ENCODE measurements at places on chromosomes 3 and 15.

- DNase-seq, result no peak
Measured at GRCh38 chr15:40787344-40787841, 17.6 kb downstream of the C15orf62 start.

- no peak for DNase-seq
Measured at GRCh38 chr3:140809316-140809715, 131.5 kb downstream of the TRIM42 start.

DNA sequence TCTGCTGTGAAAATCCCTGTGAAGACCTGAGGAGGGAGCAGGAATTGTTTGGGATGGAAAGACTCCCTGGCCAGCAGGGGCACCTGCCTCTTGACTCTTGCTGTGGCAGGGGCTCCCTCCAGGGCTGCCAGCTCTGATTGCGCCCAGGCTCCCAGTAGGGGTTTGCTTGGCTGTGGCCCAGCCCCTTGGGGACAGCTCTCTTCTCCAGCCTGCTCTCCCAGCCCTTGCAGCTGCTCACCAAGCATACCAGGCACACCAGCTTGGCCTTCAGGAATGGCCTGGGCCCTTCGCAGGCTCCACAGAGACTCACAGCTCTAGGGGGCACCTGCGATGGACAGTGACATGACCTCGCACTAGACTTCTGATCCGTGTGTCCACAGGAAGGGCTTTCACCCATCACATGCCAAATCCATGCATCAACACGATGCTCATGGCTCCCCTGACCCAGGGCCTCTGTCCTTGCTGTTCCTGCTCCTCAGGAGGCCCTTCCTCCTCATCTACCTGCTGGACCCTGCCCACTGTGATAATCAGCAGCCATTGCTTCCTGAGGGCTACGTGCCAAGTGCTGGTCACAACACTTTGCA lies 61.8 kb downstream of the SCN5A start:
- DNase-seq, result no peak

GRCh38 chr3:130514681-130515080 lies 2.3 kb upstream of the COL6A6 start:
- no peak for DNase-seq

- DNase-seq, result no peak
Measured at GRCh38 chr3:11480663-11481298, 162.9 kb downstream of the VGLL4 start.

- DNase-seq, result no peak
Measured at GRCh38 chr15:33344111-33344510, 33.3 kb downstream of the RYR3 start.

GRCh38 chr15:54149115-54149531 lies 170.9 kb downstream of the UNC13C start:
- no peak for DNase-seq

DNA sequence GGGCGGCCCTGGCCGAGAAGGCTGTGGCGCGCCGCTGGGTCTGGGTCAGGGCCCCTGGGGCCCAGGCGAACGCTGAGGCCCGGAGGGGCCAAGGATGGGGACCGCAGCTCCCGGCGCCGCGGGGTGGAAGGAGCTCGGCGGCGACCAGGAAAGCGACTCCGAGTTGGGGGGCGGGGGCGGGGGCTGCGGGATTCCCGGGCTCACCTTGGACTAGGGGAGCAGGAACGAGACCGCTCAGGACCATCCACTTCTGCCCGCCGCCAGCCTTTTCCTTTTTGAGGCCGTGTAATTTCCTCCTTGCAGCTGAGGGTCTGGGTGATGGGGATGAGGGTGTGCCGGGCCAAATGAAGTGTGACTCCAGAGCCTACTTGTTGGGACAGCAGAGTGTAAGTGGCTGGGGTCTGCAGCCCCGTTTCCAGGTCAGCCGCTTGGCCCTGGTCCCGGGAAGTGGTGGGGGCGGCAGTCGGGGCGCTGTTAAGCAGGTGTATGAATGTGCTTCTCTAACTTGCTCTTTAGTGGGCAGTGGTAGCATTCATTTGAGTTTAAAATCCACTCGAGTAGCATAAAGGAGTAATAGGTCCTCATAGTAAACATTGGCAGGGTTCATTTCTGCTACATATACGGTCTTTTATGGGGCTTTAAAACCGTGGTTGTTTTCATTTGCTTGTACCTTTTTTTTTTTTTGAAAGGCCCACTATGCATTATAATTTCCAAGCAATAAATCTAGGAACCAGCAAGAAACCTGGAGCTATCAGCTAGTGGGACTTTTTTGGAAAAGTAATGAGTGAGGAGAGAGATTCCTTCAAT lies 717 bp downstream of the PXK start:
- DNase-seq, result no peak

DNA sequence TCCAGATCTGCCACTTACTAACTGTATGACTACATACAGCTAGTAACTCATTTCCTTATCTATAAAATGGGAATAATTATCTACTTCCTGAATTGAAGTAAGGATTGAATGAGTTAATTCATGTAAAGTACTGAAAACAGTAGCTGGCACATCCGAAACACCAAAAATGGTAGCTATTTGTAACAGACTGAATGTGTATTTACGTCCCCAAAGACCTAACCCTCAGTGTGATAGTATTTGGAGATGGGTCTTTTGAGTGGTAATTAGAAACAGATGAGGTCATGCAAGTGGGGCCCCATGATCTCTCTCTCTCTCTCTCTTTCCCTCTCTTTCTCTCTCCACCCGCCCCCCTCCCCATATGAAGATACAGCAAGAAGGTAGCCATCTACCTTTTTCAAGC lies 146.2 kb downstream of the PLCH1 start:
- no peak for DNase-seq

GRCh38 chr3:60086811-60087210 lies 1037.0 kb upstream of the CFAP20DC start:
- DNase-seq, result no peak

DNA sequence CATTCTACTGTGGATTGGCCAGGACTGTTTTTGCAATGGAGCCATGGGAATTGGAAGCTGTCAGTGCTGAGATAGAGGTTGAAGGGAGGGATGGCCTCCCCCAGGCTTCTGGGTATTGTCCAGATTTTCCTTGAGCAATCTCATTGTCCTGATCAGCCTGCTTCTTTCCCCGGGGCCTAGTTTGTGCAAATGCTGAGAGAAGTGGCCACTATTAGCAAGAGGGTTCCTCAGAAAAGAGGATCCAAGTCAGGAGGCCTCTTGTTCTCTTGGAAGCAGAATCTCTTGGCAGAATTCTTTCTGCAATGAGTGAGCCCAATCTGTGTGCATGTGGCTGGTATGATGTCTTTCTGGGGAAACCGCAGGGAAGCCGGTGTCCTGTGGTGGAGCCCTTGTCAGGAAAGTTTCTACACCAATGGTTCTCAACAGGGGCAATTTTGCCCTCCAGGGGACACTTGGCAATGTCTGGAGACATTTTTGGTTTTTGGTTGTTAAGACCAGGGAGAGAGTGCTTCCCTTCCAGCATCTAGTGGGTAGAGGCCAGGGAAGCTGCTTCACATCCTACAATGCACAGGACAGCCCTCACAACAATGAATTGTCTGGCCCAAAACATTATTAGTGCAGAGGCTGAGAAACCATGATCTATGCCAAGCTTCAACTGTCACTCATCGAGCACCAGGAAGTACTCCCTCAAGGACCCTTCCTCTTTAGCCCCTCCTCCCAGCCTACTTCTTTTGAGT lies 2.0 kb downstream of the LIPC start:
- DNase-seq, result no peak

- DNase-seq, result no peak
Measured at GRCh38 chr3:35745802-35746484, 106.6 kb downstream of the ARPP21 start.

DNA sequence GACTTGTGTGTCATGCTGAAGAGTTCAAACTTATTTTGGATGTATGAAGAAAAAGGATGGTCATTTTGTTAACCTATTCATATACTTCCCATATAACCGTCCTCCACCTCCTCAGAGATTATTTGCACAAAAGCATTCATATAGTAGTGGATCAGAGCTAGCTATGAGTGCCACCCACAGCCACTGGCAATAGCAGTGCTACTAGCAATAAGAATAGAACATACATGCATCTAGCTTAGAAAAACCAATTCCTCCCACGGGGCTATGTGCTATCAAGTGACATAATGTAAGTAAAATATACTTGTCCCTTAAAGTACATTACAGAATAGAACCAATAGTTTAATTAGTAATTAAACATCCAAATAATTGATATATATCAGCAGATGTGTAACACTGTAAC lies 10.3 kb upstream of the ZBED2 start:
- DNase-seq, result no peak

GRCh38 chr3:73762855-73763254 lies 138.1 kb upstream of the PDZRN3 start:
- DNase-seq, result no peak

- DNase-seq, result no peak
Measured at GRCh38 chr3:149227591-149228268, 6.1 kb upstream of the CP start.

- DNase-seq, result no peak
Measured at GRCh38 chr15:100681335-100681746, 79.0 kb downstream of the ASB7 start.

- DNase-seq, result no peak
Measured at GRCh38 chr3:190694335-190695001, 168.0 kb downstream of the GMNC start.

DNA sequence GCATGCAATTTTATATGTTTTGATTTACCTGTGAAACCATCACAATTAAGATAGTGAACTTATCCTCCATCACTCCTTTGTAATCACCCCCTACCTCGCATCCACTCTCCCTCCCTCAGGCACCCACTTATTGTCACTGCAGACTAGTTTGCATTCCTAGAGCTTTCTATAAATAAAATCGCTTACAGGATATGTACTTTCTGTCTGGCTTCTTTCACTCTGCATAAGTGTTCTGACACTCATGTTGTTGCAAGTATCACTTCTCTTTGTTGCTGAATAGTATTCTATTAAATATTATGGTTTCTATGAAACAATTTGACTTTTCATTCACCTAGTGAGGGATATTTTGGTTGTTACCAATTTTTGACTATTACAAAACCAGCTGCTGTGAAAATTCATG lies 139.3 kb downstream of the RSRC1 start:
- no peak for DNase-seq

DNA sequence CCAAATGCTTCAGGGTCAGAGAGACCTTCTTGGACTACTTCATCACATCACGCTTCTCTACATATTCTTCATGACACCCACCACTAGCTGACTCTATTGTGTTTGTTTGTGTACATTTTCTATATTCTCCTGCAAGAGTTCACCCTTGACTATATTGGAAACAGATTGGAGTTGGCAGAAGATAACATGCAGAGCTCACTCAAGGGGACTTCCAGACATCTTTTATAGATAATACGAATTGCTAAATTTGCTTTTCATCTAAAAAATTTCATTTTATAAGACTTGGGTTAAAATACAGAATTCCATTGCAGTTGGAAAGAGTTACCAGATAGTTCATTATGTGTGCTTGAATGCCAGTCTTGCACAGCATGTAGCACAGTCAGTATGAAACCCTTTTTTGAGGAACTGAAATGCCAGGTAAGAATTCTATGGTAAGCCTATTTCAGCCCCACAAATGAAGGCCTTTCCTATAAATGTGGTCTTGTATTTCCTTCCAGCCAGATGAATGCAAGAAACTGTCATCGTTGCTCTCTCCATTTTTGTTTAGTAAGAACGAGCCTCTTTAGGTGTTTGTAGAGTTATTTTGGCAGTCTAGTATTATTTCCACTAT lies 177.6 kb downstream of the GHSR start:
- DNase-seq, result no peak

GRCh38 chr15:93861956-93862741 lies 369.2 kb upstream of the MCTP2 start:
- no peak for DNase-seq

- DNase-seq, result no peak
Measured at GRCh38 chr3:161586556-161587235, 90.1 kb downstream of the OTOL1 start.

DNA sequence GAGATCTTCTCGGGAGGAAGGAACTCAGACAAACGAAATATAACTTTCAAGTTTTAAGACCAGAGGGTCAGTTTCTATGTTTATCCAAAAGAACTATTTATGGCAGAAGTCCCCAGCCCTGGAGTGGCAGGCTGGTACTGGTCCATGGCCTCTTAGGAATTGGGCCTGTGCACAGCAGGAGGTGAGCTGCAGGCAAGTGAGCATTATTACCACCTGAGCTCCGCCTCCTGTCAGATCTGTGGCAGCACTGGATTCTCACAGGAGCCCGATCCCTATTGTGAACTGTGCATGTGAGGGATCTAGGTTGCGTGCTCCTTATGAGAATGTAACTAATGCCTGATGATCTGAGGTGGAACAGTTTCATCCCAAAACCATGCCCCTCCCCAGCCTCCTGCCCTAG lies 14.3 kb upstream of the HPS3 start:
- no peak for DNase-seq

DNA sequence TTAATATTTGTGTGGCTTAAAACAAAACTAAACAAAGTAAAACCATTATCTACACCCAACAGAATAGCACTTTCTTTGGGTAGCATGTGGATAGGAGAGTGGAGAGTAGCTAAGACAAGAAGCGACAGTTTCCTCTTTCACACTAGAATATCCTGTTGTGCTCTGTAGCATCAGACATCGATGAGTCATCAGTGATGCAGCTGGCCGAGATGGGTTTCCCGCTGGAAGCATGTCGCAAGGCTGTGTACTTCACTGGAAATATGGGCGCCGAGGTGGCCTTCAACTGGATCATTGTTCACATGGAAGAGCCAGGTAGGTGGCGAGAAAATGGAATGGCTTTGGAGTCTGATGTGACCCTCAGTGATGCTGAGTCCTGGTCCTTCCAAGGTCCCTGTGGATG lies 108.1 kb downstream of the USP13 start:
- no peak for DNase-seq

GRCh38 chr3:54121414-54122323 lies 683 bp upstream of the CACNA2D3 start:
- no peak for DNase-seq

DNA sequence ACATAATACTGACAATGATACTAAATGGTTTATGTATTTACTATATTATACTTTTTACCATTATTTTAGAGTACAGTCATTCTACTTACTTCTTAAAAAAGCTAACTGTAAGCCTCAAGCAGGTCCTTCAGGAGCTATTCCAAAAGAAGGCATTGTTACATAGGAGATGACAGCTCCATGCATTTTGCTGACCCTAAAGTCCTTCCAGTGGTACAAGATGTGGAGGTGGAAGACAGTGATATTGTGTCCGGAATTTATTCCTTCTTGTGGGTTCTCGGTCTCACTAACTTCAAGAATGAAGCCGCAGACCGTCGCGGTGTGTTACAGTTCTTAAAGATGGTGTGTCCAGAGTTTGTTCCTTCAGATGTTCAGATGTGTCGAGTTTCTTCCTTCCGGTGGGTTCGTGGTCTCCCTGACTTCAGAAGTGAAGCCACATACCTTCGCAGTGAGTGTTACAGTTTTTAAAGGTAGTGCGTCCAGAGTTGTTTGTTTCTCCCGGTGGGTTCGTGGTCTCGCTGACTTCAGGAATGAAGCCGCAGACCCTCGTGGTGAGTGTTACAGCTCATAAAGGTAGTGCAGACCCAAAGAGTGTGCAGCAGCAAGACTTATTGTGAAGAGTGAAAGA lies 20.9 kb downstream of the AVEN start:
- DNase-seq, result no peak

DNA sequence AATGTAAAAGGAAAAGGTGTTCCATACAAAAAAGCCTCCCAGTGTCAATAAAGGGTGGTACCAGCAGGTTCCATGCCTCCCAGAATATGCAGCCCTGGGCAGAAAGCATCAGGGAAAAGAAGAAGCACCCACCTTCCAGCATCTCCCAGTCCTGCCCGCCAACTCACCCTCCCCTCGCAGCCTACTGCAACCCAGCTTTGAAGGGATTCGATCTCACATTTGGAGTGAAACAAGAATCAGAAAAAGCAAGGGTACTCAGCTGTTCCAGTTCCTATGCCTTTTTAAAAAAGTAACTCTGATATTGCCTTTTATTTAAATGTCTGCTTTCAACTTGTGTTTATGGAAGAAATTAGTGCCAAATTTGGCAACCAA lies 166.9 kb downstream of the ADAMTS17 start:
- DNase-seq, result no peak
